ENCODE measurements at places on chromosomes 16 and 17.

DNA sequence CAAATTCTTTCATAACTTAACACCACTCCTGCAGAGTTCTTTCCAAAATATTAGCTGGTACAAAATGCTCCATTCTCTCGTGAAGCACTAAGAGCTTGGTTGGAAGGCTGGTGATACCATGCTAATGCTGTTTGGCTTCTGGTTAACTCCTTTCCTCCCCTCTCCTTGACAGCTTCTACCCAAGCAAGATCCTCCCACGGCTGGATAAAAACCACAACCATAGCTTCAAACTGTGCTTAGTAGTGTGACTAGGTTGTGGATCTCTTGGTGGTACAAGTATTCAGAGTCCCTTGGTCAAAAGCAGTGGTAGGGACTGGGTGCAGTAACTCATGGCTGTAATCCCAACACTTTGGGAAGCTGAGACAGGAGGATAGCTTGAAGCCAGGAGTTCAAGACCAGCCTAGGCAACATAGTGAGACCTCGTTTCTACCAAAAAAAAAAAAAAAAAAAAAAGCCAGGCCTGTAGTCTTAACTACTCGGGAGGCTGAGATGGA, 2.3 kb downstream of the PHAF1 start:
- no peak for DNase-seq

- no peak for DNase-seq
Measured at GRCh38 chr17:45170931-45171337, 9.3 kb downstream of the HEXIM2 start.

DNA sequence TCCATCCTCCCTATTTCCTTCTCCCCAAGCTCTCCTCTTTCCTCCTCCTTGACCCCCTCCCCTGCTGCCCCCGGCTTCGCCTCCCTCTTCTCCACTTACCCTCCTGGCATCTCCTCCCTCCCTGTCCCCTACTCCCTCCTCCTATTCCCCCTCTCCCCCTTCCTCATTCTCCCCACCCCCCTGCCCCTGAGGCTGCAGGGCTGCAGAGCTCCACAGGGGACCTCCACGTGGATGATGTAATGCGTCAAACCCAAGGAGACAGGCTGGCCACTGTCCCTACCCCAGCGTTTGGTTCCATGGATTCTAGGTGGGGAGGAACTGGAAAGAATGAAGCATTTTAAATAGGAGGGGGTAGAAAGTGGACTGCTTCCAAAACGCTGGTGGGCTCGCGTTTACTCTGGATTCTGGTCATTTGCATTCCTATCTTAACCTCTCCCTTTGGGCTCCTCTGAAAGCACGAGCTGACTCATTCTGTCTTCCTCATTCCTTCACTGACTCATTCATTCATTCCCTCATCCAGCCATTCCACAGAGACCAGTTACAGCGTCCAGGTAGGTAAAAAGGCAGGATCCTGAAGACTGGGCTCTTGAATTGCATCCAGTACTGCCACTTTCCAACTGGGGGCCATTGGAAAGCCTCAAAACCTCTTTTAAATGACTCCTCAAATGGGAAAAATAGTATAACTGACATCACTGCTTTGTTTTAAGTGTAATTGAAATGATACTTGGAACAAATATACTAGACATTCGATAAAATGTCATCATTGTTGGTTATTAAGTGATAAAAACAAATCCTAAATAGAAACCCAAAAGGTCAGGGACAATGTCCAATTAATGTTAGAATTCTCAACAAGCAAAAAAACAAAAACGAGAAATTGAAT, 943 bp upstream of the COTL1 start:
- DNase-seq = peak; percentile 54

DNA sequence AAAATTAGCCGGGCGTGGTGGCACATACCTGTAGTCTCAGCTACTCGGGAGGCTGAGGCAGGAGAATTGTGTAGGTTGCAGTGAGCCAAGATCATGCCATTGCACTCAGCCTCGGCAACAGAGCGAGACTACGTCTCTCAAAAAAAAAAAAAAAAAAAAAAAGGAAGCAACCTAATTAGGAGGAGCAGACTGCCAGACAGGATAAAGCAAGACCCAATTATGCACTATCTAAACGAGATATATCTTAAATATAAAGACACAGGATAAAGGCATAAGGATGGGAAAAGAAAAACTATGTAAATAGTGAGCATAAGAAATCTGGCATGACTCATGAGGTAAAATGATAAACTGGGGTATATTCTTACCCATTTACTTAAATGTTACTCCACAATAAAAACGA, 4.9 kb downstream of the TXNDC11 start:
- no peak for DNase-seq

GRCh38 chr16:84314373-84314772, 19.7 kb downstream of the WFDC1 start:
- no peak for DNase-seq

DNA sequence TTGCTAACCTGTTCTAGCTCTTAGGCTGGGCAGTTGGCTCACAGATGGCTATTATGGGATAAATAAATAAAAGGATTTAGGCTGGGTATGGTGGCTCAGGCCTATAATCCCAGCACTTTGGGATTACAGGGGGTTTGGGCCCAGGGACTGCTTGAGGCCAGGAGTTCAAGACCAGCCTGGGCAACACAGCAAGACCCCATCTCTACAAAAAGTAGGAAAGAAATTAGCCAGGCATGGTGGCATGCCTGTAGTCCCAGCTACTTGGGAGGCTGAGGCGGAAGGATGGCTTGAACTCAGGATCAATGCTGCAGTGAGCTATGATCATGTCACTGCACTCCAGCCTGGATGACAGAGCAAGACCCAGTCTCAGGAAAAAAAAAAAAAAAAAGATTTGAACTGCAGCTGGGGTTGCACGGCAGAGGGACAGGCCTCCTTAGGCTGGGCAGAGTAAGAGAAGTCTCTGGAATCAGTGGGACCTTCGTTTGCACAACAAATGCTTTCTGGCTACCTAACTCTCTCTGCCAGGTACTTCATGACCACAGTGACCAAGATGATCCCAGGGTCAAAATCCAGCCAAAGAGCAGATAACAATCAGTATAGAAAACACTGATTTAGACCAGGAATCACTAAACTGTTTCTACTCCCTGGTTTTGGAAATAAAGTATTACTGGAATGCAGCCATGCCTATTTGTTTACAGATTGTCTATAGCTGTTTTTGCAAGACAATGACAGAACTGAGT, 6.8 kb downstream of the RUSF1 start:
- no peak for DNase-seq

GRCh38 chr16:30842971-30843370, 50.9 kb downstream of the BCL7C start:
- DNase-seq = no peak

GRCh38 chr16:58428621-58429542, 36.6 kb downstream of the GINS3 start:
- no peak for DNase-seq

DNA sequence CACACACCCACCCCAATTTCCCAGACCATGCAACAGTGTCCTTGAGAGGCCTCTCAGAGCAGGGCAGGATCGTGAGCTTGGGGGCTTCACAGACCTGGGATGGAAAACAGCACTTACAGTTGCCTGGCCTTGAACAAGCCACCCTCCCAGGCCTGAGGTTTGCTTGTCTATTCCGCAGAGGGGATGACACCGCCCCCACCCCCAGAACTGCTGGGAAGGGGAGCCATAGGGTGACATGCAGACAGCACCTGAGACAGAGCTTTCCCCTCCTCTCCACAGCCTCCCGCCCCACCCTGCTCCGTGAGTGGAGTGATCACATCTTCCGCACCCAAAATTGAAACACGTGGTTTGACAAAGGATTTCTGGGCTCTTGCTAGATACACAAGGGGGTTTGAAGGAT, 131.5 kb upstream of the TNRC6C start:
- DNase-seq = no peak

DNA sequence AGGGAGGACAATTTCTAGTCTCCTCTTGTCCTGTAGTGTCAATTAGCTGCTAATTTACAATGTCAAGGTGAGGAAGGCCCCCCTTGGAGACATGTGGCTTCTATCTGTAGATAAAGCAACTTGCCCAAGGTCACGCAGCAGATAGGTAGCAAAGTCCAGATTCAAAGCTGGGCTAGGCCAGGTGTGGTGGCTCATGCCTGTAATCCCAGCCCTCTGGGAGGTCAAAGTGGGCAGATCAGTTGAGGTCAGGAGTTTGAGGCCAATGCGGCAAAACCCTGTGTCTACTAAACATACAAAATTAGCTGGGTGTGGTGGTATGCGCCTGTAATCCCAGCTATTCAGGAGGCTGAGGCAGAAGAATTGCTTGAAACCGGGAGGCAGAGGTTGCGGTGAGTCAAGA, 11.1 kb downstream of the TRPV3 start:
- no peak for DNase-seq

DNA sequence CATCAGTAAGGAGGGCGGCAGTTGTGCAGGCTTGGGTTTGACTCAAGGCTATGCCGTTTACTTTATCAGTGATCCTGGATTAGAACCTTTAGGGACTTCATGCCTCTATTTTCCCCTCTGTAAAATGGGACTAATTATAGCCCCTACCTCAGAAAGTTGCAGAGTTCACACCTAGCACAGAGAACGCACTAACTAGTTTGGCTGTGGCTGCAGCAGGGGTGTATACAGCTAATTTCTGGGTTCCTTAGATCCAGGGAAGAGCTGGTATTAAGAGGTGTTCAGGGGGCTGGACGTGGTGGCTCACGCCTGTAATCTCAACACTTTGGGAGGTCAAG, 267.3 kb downstream of the CPPED1 start:
- no peak for DNase-seq

DNA sequence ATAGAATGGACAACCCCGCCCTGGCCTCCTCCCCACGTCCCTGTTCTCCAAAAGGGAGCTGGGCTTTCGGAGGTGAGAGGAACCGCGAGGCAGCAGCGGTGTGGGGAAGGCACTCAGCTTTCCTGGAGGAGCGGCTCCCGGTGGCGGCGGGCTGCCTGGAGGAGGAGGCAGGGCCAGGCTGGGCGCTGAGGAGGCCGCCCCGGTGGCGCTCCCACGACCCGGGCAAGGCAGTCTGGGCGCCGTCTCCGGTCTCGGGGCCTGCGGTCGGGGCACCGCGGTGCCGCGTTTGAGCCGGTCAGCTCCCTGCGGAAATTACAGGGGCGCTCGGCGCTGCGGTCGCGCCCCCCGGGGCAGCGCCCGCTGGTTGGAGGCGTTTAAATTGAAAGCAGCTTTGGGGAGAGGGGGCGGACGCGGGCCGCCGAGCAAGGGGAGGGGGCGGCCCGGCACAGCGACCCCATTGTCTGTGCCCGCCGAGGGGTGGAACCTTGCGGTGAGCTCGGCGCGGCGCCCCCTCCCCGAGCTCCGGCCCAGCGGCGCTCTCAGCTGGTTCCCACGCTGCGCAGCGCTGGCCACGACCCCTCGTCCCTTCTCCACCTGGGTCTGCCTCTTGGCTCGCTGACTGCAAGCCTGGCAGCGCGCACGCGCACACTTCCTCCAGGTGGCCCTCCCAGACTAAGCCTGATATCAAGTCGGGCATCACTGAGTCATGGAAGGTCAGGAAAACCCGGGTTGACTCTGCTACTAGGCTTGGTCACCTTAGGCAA, 58.7 kb upstream of the DLX4 start:
- peak; percentile 82 for DNase-seq

DNA sequence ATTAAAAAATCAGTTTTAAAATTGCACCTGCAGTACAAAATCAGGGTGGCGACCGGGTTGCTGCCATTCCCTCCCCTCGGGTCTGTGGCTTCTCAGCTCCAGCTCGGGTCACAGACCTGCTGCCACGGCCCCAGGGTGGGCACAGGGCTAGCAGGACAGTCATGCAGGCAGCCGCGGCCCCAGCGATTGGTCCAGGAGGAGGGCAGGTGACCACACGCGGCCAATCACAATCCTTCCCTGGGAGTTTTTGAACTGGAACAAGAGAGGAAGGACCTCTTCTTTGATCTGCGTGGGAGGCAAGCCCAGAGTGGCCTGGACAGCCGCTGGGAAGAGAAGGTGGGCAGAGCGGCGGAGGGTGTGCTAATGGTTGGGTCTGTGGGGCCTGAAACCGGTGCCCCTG, 25.5 kb downstream of the CBFA2T3 start:
- DNase-seq = no peak

GRCh38 chr16:81823111-81823510, 44.0 kb downstream of the PLCG2 start:
- DNase-seq = peak; percentile 53

GRCh38 chr17:57684711-57685498, 60.2 kb downstream of the CCDC182 start:
- DNase-seq = no peak

DNA sequence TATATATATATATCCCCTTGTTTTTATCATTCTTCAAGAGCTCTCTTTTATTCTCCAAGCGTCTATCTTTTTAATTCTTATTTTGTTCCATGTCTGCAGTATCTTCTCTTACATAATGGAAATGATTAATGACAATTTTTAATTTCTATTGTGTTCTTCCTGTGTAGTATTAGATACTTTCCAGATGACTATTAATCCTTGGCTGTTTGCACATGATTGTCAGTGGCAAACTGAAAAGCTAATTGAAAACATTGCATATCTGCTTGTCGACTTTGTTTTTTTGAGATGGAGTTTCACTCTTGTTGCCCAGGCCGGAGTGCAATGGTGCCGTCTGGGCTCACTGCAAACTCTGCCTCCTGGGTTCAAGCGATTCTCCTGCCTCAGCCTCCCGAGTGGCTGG, 124.7 kb downstream of the BCAS3 start:
- DNase-seq = no peak

GRCh38 chr17:77899498-77899897, 59.0 kb upstream of the TNRC6C start:
- DNase-seq = no peak

- DNase-seq = no peak
Measured at GRCh38 chr17:64682261-64683181, 20.4 kb upstream of the SMURF2 start.

DNA sequence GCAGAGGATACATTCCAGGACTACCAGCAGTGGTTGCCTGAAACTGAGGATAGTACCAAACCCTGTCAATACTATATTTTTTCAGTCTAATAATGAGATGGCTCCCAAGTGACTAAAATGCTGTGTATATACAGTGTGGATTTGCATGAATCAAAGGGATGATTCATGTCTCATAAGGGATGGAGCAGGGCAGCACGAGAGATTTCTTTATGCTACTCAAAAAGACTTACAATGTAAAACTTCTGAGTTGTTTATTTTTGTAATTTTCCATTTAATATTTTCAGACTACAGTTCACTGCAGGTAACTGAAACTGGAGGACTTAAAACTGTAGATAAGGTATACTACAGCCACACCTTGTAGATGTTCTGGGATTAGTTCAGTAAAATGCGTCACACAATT, 674.7 kb upstream of the SALL1 start:
- no peak for DNase-seq

DNA sequence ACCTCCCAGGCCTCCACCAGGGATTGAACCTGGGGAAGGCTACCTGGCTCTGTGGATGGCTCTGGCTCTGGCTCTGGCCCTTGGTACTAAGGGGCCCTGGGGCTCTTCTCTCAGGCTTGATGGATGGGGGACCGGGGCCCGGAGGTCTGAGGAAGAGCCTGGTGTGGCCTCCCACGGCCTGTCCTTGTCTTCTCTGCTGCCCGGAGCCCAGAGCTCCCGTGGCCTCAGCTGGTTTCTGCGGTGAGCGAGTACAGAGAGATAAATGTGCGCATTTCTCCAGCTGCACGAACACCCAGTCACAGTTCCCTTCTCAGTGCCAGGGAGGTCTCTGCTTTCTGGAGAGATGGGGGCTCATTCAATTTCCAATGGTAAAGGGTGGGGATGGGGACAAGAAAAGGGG, 9.2 kb downstream of the MGAT5B start:
- no peak for DNase-seq

- no peak for DNase-seq
Measured at GRCh38 chr16:23957287-23957686, 121.5 kb downstream of the PRKCB start.
